Naive B cell (primary cell): ENCODE measurements at places on chromosomes 7 and 10.

- H3K4me1 ChIP-seq, result peaks cover 26% of the 10 kb centered on the region
- H3K4me3 ChIP-seq, result no peak overlapping the region
- H3K27ac ChIP-seq, result peak overlapping the region; percentile 27
- peaks cover 6% of the 10 kb centered on the region for H3K36me3 ChIP-seq
- H3K27me3 ChIP-seq, result no peaks in the 10 kb centered on the region
Measured at GRCh38 chr7:129644634-129645230, 33.2 kb downstream of the NRF1 start.

DNA sequence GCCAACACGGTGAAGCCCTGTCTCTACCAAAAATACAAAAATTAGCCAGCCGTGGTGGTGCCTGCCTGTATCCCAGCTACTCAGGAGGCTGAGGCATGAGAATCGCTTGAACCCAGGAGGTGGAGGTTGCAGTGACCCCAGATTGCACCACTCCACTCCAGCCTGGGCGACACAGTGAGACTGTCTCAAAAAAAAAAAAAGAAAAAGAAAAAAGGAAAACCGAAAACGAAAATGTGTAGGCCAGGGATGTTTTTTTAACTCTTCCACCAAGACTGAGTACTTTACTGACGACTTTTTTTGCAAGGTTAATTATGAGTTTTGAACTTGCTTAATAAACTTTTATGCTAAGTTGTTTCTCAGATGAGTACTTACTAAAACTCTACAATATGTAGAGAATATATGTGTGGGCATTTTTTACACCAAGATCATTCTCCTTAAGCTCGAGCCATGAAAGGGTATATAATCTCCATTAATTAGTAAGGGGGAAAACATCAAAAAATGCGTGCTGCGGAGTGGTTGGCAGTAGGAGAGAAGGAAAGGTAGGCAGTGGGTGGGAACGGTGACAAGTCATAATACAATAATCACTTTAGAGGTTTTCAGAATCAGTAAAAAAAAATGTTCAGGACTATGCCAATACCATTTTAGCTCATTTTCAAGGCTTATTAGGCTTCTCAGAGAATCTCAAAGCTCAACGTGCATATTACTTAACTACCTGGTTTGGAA is 8.6 kb upstream of the ADRB1 start:
- no peak overlapping the region for H3K4me3 ChIP-seq
- H3K4me1 ChIP-seq, result no peaks in the 10 kb centered on the region
- H3K36me3 ChIP-seq, result no peaks in the 10 kb centered on the region

GRCh38 chr7:128673571-128673970 is 1.5 kb downstream of the GARIN1A start:
- no peak overlapping the region for H3K4me3 ChIP-seq
- no peaks in the 10 kb centered on the region for H3K36me3 ChIP-seq
- peaks cover 7% of the 10 kb centered on the region for H3K4me1 ChIP-seq
- DNase-seq, result no peak
- H3K27ac ChIP-seq, result no peak overlapping the region

GRCh38 chr7:29935111-29935510 is 54.5 kb downstream of the SCRN1 start:
- no peak overlapping the region for H3K4me3 ChIP-seq
- no peaks in the 10 kb centered on the region for H3K4me1 ChIP-seq
- no peak for DNase-seq
- H3K27ac ChIP-seq, result no peak overlapping the region
- H3K27me3 ChIP-seq, result no peaks in the 10 kb centered on the region
- H3K36me3 ChIP-seq, result peaks cover 13% of the 10 kb centered on the region

- peaks cover 44% of the 10 kb centered on the region for H3K27me3 ChIP-seq
- H3K4me1 ChIP-seq, result peaks cover 24% of the 10 kb centered on the region
- DNase-seq, result no peak
- H3K27ac ChIP-seq, result no peak overlapping the region
- peaks cover 12% of the 10 kb centered on the region for H3K36me3 ChIP-seq
- no peak overlapping the region for H3K4me3 ChIP-seq
Measured at GRCh38 chr7:100968650-100969049, 715 bp upstream of the MUC12 start.

DNA sequence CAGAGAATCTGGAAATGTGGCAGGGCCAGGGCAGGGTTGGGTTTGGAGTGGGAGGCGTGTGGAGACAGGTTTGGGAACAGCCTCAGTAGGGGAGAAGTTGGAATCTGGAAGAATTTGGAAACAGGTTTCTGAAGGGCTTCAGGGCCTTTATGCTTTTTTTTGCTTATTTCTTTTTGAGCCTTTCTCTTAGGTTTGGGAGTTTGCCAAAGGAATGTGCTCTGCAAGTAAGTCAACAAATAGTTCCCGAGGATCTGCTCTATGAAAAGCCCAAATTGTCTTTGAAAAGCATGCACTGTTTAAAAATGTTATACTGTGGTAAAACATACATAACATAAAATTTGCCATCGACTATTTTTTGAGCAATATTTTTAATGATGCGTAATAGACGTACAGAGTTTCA is 86.7 kb upstream of the ADRB1 start:
- H3K36me3 ChIP-seq, result peaks cover 13% of the 10 kb centered on the region
- no peak overlapping the region for H3K27ac ChIP-seq
- no peak overlapping the region for H3K4me3 ChIP-seq
- no peaks in the 10 kb centered on the region for H3K27me3 ChIP-seq
- H3K4me1 ChIP-seq, result peaks cover 18% of the 10 kb centered on the region

DNA sequence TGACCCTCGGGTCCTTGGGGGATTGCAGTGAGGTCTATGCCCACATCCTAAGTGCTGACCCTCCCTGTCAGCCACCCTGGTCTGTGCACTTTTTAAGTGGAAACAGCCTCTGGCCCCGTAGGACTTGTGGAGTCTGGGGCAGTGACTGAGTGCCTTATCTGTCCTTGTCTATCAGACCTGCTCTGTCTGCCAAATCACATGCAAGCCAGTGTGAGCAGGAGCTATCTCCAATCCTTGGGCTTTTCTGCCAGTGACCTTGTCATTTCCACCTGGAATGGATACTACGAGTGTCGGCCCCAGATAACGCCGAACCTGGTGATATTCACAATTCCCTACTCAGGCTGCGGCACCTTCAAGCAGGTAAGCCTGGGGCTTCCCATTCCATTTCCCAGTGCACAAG is 62.7 kb downstream of the C10orf120 start:
- no peak overlapping the region for H3K27ac ChIP-seq
- H3K4me1 ChIP-seq, result no peaks in the 10 kb centered on the region
- H3K27me3 ChIP-seq, result peaks cover 15% of the 10 kb centered on the region

DNA sequence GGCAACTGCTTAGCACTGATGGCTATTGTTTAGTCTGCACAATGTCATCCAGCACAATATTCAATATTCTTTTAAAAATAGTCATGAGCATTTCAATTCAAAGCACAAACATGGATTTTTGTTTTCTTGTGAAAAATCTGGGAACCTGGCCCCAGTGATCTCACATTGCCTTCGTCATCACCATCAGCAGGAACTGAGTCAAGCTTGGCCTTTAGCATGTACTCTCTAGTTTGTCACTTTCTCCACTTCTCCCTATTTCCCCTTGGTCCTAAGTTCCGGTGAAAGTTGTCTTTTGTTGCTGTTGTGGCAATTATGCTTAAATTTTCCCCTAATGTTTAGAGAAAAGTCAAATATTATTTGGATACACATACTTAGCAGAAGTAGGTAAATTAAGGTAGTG is 252.9 kb upstream of the SORCS1 start:
- peaks cover 9% of the 10 kb centered on the region for H3K4me1 ChIP-seq
- no peak overlapping the region for H3K27ac ChIP-seq
- no peak for DNase-seq
- no peaks in the 10 kb centered on the region for H3K36me3 ChIP-seq
- no peak overlapping the region for H3K4me3 ChIP-seq

- H3K27me3 ChIP-seq, result peaks cover 7% of the 10 kb centered on the region
- H3K4me1 ChIP-seq, result no peaks in the 10 kb centered on the region
- no peaks in the 10 kb centered on the region for H3K36me3 ChIP-seq
- no peak overlapping the region for H3K27ac ChIP-seq
- no peak overlapping the region for H3K4me3 ChIP-seq
Measured at GRCh38 chr7:95963446-95963990, 191.2 kb downstream of the DYNC1I1 start.

GRCh38 chr7:82360591-82361368 is 82.8 kb downstream of the CACNA2D1 start:
- no peaks in the 10 kb centered on the region for H3K36me3 ChIP-seq
- H3K27ac ChIP-seq, result no peak overlapping the region
- H3K4me1 ChIP-seq, result no peaks in the 10 kb centered on the region
- H3K27me3 ChIP-seq, result no peaks in the 10 kb centered on the region

- peaks cover 9% of the 10 kb centered on the region for H3K27me3 ChIP-seq
- no peak overlapping the region for H3K4me3 ChIP-seq
- no peaks in the 10 kb centered on the region for H3K4me1 ChIP-seq
- peak overlapping the region; percentile 73 for H3K27ac ChIP-seq
Measured at GRCh38 chr10:125984346-125984745, 88.0 kb downstream of the FANK1 start.

GRCh38 chr10:61063034-61063433 is 119.0 kb upstream of the RHOBTB1 start:
- no peak overlapping the region for H3K4me3 ChIP-seq
- H3K4me1 ChIP-seq, result no peaks in the 10 kb centered on the region
- H3K27me3 ChIP-seq, result peaks cover 3% of the 10 kb centered on the region
- DNase-seq, result no peak

GRCh38 chr10:127354992-127355391 is 158.6 kb upstream of the INSYN2A start:
- no peak for DNase-seq
- H3K4me1 ChIP-seq, result no peaks in the 10 kb centered on the region
- H3K4me3 ChIP-seq, result no peak overlapping the region
- no peaks in the 10 kb centered on the region for H3K36me3 ChIP-seq

DNA sequence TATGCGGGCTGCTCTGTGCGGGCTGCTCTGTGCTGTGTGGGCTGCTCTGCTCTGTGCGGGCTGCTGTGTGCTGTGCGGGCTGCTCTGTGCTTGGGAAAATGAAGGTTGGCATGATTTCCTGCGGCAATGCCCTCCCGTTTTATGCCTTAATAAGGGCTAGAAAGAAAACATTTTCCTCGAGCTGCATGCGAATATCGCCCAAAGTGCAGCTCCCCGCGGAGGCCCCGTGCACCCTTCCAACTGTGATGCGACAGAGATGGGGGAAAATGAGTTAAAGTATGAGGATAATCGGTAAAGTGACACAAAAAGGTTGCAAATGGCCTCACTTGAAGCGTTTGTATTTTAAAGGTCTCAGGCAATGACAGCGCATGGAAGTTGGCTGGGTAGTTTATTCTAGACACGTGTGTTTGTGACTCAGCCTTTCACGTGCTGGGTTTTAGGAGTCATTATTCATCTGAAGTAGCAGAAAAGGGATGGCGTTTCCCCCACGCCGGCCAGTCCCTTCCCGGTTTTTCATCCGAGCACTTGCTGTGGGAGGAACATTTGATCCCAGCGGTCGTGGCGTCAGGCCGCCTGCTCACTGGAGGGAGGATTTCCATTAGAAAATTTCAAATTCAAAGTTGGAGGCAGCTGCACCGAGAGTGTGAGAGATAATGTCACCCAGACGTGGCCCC is 220.7 kb downstream of the ADARB2 start:
- H3K27ac ChIP-seq, result no peak overlapping the region
- no peaks in the 10 kb centered on the region for H3K36me3 ChIP-seq
- no peaks in the 10 kb centered on the region for H3K27me3 ChIP-seq
- no peak overlapping the region for H3K4me3 ChIP-seq
- H3K4me1 ChIP-seq, result peaks cover 11% of the 10 kb centered on the region
- no peak for DNase-seq

DNA sequence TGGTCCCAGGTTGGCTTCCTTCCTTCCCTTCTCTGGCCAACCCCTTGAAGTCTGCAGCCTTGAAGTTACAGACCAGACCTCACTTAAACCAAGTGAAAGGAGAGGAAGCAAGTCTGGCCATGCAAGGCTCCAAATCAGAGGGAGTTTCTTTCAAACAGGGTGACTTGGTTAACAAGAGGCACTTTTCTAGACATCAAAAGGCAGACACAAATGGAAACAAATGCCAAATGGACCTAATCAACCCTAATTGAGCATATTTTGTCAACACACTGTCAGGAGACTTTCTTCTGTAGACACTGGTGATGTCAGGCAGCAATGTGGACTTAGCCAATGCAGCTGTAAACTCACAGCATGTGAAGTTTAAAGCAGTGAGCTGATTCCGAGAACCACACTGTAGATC is 282.7 kb upstream of the FZD8 start:
- H3K4me1 ChIP-seq, result no peaks in the 10 kb centered on the region
- no peak overlapping the region for H3K4me3 ChIP-seq
